ENCODE measurements at places on chromosomes 12 and 14.

DNA sequence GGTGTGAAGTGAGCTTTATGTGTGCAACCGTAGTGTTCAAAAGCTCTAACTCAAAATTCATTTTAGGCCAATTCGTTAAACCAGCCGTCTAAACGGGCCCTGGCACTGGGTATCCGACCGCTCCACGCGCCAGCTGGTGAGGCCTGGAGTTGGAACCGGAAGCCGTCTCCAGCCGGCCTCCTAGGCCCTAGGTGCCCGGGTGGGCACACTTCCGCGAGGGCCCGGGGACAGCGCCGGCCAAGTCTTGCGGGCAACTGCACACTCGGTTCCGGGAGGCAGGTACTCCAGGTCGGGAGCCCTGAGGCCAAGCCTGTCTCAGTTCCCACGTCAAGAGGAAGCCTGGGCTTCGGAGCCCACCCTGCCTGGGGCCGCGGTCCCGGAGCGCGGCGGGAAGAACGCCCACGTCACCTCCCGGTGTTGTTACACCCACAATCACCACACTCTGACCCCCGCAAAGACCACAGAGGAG lies 16.2 kb downstream of the OTX2 start:
- DNase-seq = no peak

- DNase-seq = no peak
Measured at GRCh38 chr14:97624985-97625384, 827.8 kb downstream of the VRK1 start.

DNA sequence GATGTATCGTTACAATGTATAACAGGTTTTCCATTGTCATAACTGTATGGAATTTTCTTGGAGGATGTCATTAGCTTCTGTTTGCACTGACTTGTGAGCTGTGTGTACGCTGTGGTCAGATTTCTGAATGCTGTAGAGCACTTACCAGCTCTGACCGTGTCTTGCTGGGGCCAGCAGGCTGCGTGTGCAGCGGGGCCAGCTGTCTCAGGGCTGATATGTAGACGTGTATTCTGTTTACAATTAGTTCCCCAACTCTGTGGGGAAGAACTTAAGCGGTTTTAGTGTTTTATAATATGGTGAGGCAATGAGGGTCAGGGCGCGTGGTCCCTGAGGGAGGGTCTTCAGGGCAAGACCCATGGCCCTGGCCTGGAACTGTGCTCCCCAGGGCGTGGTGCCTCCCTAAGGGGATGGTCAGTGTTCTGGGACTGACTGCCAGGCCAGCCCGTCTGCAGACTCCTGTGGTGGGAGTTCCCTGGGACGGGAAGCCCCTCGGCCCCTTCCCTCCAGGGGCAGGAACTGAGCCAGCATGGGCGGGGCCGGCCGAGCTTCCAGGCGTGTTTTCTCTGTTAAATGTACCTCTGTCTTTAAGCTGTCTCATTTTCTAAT lies 18.7 kb downstream of the XRCC3 start:
- no peak for DNase-seq

DNA sequence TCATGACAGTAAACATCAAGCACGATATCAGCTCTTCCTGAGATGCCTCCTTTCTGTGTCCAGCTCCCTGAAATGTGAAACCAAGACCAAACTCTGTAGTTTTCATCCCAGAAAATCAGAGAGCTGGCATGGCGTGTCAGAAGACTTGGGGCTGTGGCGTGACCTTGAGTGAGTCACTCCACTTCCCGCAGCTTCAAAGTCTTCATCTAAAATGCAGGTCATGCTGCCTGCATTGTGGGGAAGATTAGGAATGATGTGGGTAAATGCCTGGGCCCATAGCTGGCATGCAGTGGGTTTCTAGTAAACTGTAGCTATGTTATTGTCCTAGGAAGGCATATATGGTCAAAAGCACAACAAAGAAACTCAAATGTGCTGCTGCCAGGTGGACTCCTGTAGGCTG lies 28.8 kb downstream of the OAS2 start:
- no peak for DNase-seq

GRCh38 chr14:71721791-71722190 lies 210.4 kb upstream of the RGS6 start:
- DNase-seq = no peak

DNA sequence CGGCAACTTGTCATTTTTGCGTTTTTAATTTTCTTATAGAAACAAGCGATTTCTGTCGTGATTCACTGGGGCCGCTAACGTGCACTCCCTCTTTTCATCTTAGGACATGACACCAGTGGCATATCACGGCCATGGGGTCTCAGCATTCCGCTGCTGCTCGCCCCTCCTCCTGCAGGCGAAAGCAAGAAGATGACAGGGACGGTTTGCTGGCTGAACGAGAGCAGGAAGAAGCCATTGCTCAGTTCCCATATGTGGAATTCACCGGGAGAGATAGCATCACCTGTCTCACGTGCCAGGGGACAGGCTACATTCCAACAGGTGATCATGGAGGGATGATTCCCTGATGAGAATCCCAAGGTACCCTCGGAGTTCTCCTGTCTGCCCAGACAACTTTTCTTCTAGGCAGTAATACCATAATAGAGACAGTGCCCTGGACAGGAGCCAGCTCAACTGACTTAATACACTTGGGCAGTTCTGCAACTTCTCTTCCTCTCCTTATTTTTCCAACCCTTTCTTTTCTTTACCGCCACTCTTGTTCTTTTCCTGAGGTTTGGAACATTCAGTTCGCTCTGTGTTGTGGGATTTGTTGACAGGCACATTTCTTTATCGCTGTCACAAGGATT lies 821 bp downstream of the TMEM106C start:
- no peak for DNase-seq

DNA sequence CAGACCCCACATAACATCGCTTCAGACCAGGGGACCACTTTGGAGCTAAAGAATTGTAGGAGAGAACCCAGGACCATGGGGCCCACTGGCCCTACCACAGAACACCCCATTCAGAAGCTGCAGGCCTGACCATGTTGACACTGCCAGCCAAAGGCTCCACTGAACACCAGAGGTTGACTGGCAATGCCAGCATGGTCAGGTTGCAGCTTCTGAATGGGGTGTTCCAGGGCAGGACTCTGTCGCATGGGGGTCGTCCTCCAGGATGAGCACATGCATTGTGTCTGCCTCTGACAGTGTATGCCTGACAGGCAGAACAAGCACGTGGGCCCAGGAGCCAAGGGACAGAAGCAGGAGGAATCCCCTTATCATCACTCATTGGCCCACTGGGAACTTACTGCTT lies 34.1 kb downstream of the DIO3 start:
- no peak for DNase-seq

GRCh38 chr12:12249216-12250050 lies 17.4 kb downstream of the LRP6 start:
- no peak for DNase-seq

DNA sequence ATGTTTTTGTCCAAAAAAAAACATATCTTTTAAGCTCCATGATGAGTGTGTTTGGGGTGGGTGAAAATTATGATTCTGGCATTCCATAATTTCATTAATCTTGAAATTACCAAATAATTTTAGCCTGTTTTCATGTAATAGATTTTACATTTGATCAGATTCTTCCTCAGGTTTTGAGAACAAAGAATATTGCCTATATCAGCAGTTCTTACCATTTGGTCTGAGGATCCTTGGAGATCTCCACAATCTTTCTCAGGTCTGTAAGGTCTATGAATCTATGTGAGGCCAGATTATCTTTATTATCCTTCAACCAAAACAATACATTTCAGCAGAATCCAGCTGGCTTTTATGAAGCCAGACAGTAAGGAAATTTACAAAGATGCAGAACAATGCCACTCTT lies 373.3 kb upstream of the E2F7 start:
- DNase-seq = no peak

GRCh38 chr14:49940808-49941421 lies 48.0 kb downstream of the ARF6 start:
- no peak for DNase-seq

- DNase-seq = no peak
Measured at GRCh38 chr12:105212438-105212837, 23.5 kb downstream of the APPL2 start.

Measured in activated T-helper 1 cell treated with anti-CD3 and anti-CD28 coated beads, Interleukin-2, amount 50 U/mL, for 16 hours (primary cell).